ENCODE measurements at places on chromosomes 6 and 20. TPM values are rescaled to one million over a fixed set of nuclear protein-coding genes. Genes with fewer than 3 reads are reported as not detected.

- no peak for DNase-seq
Observed at GRCh38 chr6:37947468-37947867, 127.9 kb downstream of the ZFAND3 start.

GRCh38 chr20:19886661-19887288 lies 128.7 kb downstream of the RIN2 start:
- no peak for DNase-seq

B3GAT2 gene
- total RNA-seq, result 18.8 TPM

DNA sequence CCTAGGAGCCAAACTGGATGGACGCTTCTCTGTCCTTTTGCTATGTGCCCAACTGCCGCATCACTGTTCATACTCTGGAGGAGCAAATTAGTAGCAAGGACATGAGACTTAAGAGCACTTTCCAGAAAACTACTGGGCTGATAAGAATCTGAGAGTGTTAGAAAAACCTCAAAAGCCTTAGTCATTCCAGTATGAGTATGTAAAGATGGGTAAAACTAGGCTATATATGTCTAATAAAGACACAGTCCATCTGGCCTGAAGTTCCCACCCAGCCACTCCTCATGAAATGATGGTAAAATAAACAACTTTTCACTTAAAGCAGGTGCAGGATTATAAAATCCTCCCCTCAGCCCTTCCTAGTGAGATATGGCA lies 30.6 kb downstream of the SHLD1 start:
- no peak for DNase-seq

DNA sequence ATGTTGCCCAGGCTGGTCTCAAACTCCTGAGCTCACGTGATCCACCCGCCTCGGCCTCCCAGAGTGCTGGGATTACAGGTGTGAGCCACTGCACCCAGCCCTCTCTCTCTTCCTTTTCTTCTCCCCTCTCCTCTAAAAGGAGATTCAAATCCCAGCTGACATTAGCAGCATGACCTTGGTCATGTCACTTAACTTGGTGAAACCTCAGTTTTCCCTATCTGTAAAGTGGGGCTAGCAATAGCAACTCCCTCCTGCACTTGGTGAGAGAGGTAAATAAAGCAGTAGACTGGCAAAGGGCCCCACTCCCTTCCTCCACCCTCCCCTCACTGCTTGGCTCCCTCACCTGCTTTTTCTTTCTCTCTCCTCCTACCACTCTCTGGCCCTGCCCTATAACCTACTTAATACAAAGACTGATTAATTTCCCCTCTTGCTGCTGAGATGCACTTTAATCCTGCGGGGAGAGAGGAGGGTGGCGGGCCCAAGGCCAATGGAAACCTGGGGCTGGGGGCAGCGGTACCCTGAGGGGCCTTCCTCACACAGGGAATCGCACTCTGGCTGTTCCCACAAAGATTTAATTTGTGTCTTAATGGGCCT lies 54.2 kb upstream of the ZFAND3 start:
- no peak for DNase-seq

- no peak for DNase-seq
Observed at GRCh38 chr20:62350629-62351422, 16.3 kb downstream of the LAMA5 start.

ECT2L gene
- 0.28 TPM for total RNA-seq

OR12D3 gene
- not detected for total RNA-seq

GRCh38 chr6:13048113-13048512 lies 280.2 kb downstream of the TBC1D7 start:
- no peak for DNase-seq

DNA sequence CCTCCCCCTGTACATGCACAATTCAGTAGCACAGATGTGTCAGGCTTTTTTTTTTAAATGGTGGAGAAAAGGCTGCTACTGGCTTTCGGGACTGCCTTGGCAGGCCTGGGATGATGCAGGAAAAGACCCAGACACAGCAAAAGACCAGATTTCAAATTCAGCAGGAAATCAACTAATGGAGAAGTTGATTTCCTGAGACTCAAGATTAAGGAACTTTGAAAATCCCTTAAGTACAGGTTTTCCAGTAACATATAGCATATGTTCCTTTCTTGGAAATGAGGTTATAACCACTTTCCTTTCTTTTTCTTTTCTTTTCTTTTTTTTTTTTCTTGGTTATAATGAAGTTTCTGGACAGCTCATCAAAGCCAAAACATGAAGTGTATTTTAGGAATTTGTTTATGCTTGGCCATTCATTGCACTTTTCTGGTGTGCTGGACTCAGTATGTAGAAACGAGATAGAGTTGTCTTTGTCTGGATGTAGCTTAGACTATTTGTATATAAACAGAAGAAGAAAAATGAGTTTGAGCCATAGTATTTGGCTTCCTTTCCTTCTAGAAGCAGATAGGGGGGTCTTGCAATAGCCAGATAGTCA lies 119.4 kb downstream of the SASH1 start:
- DNase-seq, result no peak

GRCh38 chr6:127288705-127289104 lies 22.0 kb downstream of the RNF146 start:
- DNase-seq, result no peak

MAS1 gene
- total RNA-seq, result 8.0 TPM

DNA sequence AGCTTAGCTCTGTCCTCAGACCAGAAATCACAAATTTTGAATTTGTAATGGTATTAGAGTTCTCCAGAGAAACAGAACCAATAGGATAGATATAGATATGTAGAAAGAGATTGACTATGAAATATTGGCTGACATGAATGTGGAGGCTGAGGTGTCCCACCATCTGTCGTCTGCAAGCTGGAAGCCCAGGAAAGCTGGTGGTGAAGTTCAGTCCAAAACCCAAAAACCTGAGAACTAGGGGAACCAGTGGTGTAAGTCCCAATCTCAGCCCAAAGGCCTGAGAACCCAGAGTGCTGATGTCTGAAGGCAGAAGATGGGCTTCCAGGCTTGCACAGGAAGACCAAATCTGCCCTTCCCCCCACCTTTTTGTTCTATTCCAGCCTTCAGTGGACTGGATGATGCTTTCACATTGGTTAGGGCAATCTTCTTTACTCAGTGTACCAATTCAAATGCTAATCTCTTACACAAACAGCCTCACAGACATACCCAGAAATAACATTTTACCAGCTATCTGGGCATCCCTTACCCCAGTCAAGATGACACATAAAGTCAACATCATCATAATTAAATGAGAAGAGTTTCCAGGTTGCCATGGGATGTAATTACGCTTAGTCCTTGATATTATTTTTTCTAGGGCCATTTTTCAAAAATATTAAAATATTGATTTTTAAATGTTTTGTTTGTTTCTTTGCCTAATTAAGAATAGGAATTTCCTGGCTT lies 570.8 kb downstream of the UTRN start:
- no peak for DNase-seq

CHMP4B gene
- total RNA-seq, result 107 TPM

GRCh38 chr6:137848672-137849071 lies 18.4 kb upstream of the TNFAIP3 start:
- DNase-seq, result no peak

TRIM15 gene
- not detected for total RNA-seq

COL19A1 gene
- total RNA-seq, result 3.8 TPM

- DNase-seq, result no peak
Observed at GRCh38 chr6:48113130-48113529, 2.1 kb upstream of the PTCHD4 start.

DNA sequence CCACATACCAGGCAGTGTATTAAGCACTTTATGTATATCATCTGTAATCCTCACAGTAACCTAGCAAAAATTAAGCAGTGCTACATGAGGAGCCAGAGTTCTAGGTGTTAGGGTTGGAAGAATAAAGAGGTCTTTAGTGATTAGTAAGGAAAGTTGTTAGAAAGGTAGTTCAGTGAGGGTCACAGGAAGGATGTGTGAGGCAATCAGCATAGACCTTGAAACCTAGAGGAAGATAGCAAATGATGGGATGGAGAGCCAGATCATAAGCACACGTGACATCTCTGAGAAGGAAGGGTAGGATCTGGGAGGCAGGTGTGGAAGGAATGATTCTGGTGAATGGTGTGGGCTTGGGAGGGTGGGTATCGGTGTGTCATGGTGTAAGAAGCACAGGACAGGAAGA lies 2.2 kb downstream of the KAT14 start:
- no peak for DNase-seq

DNA sequence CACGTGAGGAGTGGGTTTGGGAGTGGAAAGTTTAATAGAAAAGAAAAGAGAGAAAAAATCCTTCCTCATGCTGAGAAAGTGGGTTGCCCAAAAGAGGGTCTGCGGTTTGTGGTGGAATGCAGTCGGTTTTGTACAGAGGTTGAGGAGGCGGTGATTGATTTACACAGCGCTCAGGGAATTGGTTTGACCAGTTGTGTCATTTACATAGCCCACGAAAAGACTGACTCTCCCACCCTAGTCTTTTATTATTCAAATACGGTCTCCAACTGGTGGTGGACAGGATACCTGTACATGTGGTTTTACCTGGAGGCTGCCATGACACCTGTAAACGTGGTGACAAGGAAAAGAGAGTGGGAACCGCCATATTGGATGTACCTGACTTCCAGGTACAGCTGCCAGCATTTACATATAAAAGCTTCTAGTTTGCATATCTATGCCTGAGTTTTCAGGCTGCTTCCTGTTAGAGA lies 42.1 kb downstream of the HLA-DPB1 start:
- DNase-seq, result no peak

- no peak for DNase-seq
Observed at GRCh38 chr20:24699321-24700165, 230.1 kb downstream of the SYNDIG1 start.

DNA sequence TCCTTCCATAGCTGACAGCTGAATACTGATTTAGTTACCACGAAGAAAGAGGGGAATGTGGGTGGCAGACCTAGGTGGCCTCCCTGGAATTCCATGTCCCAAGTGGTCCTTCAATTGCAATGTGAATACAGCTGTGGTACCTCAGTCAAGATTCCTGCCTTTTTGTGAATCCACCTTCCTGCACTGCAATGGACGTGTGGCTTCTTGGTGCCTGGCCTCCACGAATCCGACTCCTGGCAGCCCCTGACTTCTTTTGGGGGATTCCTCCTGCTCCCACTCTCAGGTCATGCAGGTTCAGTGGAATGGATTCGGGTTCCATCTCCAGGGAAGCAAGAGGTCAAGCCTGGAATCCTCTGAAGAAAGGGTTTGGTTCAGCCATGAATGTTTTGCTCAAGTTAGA lies 117.8 kb downstream of the DACT2 start:
- DNase-seq, result no peak

APCDD1L gene
- not detected for total RNA-seq

- DNase-seq, result no peak
Observed at GRCh38 chr6:162943369-162943768, 215.6 kb downstream of the PACRG start.

PDE7B gene
- total RNA-seq, result 33.2 TPM

- DNase-seq, result no peak
Observed at GRCh38 chr20:23634985-23635767, 2.6 kb downstream of the CST3 start.

DNA sequence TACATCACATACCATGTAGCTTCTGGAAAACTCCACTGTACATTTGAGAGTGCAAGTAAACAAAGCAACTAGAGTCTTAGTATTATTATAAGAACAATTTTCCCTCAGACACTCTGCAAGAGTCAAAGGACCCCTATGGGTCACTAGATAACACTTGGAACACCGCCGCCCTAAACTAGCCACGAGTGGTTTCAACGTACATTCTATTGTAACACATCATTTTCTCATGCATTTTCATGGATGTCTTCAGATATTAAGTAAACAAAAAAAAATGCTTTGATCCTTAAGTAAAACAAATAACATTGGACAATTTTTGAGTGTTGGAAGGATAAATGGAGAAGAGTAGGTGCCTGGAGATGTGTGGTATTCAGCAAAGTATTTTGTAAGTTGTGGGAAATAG lies 3.2 kb upstream of the RNF146 start:
- DNase-seq, result no peak

DNA sequence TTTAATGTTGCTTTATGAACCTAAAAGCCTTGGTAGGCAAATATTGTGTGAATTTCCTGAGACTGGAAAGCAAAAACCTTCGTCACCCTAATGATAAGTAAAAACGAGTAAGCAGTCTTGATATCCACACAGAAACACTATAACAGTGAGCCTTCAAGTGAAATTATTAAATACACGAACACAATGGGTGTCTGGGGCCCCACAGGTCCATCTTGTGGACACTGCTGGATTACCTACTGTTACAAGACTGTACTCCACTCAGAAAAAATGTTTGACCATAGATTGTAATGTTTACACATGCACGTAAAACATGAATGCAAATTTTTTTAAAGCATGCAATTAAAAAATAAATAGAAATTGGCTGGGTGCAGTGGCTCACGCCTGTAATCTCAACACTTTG lies 466.9 kb downstream of the CD83 start:
- no peak for DNase-seq

DNA sequence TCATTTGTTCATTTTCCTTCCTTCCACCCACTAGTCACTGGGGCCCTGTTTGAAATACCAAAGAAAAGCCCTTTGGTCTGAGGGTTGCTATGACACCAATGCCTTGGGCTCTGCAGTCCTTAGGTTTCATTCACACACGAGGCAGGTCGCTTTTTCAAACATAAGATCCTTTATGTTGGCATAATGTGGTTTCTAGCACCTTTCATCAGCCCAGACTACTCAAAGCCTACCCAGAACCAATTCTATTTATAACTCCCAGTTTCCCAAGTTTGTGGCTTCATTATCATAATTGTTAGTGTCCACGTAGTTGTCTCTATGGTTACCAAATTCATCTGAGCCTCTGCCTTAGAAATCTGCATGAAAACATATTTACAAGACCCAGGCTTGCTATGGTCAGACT lies 6.6 kb upstream of the TP53RK start:
- DNase-seq, result no peak

- DNase-seq, result no peak
Observed at GRCh38 chr6:157272866-157273755, 50.2 kb downstream of the TMEM242 start.

CAPN11 gene
- total RNA-seq, result not detected

GRCh38 chr6:111789598-111789997 lies 83.7 kb downstream of the FYN start:
- no peak for DNase-seq

DNA sequence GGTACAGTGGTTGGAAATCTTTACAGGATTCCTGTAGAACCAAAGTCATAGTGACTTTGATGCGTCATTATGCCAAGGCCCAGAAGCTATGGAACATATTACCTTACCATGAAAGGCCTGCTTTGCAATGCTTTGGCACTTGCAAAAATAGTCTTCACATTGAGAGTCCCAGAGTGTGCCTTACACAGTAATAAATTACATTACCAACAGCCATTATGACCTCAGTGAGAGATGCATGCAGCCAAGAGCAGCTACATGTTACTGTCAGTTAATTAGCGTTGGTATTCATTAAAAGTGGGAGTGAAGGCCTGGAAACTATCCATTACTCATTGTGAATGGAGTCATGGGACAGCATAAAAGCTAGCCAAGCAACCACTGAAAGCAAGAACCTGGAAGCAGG lies 39.2 kb upstream of the HDDC2 start:
- no peak for DNase-seq

- no peak for DNase-seq
Observed at GRCh38 chr20:58677079-58677604, 15.5 kb upstream of the NPEPL1 start.

Data from dorsolateral prefrontal cortex (tissue), 122 donors.